ENCODE measurements at places on chromosomes 4 and X.

DNA sequence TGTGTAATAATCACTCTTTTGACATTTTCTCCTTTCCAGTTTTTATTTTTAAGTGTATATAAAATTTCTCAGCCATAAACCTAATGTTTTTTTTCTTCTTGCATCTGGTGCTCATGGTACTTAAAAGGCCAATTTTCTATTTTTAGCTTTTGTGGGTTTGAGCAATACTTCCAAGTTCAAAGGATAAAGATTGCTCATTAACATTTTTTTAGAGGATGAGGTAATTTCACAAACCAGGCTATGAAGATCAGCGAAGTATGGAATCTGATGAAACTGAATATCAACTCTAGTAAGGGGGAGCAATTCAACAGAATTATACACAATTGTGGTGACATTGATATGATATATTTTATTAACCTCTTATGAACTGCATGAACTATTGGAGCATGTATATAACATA lies 25.8 kb upstream of the KLHL34 start:
- DNase-seq = no peak

- DNase-seq = no peak
Observed at GRCh38 chr4:69970071-69970470, 4.5 kb upstream of the CSN2 start.

GRCh38 chr4:16029262-16029661 lies 54.6 kb downstream of the PROM1 start:
- DNase-seq = no peak

- DNase-seq = no peak
Observed at GRCh38 chr4:67292045-67292444, 253.3 kb downstream of the CENPC start.

- no peak for DNase-seq
Observed at GRCh38 chr4:122195718-122196117, 43.6 kb downstream of the BLTP1 start.

GRCh38 chr4:111943796-111944203 lies 201.5 kb upstream of the FAM241A start:
- no peak for DNase-seq

GRCh38 chrX:38066934-38067333 lies 60.6 kb downstream of the SYTL5 start:
- no peak for DNase-seq

- no peak for DNase-seq
Observed at GRCh38 chrX:130108647-130109428, 1.5 kb downstream of the ELF4 start.

- no peak for DNase-seq
Observed at GRCh38 chr4:4714331-4714730, 145.1 kb upstream of the MSX1 start.

GRCh38 chrX:119871599-119872395 lies at the start of the genes NDUFA1 and RNF113A:
Gene NDUFA1, plus strand, starts transcription at chrX:119871832. Its CDS starts 80 bp downstream, at chrX:119871912.
Gene RNF113A, minus strand, starts transcription at chrX:119871733. Its CDS starts 120 bp downstream, at chrX:119871613.
- DNase-seq = peak; percentile 85

- no peak for DNase-seq
Observed at GRCh38 chr4:183205709-183206108, 106.7 kb downstream of the WWC2 start.

DNA sequence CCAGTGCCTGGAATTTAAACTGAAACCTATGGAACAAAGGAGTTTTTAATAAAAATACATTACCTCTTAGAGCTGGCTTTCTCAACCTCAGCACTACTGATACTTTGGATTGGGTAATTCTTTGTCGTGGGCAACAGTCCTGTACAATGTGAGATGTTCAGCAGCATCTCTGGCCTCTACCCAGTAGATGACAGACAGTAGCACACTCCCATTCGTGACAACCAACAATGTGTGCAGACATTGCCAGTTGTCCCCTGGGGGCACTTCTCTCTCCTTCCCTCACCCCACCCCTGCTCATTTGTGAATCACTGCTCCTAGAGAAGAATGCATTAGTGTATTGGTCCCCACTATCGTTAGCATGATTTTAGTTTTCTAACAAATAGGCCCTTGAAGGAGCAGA lies 16.2 kb downstream of the GPAT3 start:
- no peak for DNase-seq

DNA sequence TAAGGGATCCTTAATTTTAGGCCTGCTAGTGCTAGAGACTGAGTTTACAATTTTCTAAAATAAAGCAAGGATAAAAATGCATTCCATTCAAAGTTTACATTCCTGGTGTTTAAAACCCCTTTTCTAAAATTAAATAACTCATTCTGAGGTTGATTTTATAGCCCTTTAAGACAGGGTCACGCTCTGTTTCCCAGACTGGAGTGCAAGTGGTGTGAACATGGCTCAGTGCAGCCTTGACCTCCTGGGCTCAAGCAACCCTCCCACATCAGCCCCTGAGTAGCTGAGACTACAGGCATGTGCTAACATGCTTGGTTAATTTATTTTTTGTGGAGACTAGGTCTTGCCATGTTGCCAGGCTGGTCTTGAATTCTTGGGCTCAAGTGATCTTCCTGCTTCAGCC lies 6.8 kb upstream of the CDKL2 start:
- no peak for DNase-seq

- no peak for DNase-seq
Observed at GRCh38 chrX:31165241-31166035, 93.6 kb upstream of the FTHL17 start.

DNA sequence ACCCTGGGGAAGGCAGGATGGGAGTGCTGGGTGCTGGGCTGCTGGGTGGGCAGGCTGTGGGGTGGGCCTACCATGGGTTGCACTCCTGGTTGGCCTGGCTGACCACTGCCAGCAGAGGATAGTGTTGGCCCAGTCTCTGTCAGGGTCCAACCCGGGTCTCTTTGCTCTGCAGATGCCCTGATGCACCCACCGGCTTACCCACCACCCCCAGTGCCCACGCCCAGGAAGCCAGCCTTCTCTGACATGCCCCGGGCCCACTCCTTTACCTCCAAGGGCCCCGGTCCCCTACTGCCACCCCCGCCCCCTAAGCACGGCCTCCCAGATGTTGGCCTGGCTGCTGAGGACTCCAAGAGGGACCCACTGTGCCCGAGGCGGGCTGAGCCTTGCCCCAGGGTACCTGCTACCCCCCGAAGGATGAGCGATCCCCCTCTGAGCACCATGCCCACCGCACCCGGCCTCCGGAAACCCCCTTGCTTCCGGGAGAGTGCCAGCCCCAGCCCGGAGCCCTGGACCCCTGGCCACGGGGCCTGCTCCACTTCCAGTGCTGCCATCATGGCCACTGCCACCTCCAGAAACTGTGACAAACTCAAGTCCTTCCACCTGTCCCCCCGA lies 14.2 kb upstream of the ADD1 start:
- DNase-seq = no peak

DNA sequence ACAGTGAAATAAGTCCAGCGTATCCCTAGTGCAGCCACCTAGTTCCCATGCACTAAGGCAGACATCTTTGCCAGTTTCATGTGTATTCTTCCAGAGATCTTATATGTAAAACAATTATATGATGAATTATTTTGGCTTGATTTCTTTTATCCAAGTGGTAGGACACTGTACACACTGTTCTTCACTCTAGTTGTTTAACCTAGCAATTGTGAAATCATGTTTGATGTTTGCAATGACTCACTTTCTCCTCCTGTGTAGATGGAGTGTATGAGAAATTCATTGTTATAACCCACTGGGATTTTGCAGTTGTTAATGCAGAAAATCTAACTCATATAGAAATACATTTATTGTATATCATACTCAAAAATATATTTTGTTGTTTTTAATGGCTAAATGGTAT lies 17.5 kb upstream of the TBC1D1 start:
- no peak for DNase-seq

DNA sequence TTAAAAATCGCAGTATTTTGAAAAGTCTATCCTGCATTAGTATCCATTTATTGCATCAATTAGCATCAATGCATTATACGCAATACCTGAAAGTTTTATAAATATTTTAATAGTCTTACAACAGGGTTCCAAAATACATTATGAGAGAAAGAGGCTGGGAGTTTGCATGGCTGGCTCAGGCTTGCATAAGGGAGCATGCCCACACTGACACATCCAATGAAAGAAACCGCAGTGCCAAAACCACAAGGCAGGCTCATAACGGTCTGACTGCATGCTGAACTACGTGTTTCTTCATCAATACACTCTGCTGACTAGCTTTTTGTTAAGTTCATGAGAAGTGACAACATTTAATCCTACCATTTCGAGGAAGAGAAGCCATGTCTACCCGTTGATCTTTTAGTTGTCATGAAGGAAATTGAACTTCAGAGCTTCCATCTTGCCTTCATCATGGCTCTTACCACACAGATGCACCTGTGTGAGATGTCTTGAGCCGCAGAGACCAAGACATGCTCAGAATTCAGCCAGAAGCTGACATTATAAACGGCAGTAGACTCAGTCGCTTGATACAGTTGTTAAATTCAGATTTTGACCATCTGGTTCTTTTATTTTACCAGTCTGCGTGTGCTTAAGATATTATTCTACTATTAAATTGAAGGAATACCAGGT lies 168.8 kb upstream of the FRG1 start:
- DNase-seq = no peak

DNA sequence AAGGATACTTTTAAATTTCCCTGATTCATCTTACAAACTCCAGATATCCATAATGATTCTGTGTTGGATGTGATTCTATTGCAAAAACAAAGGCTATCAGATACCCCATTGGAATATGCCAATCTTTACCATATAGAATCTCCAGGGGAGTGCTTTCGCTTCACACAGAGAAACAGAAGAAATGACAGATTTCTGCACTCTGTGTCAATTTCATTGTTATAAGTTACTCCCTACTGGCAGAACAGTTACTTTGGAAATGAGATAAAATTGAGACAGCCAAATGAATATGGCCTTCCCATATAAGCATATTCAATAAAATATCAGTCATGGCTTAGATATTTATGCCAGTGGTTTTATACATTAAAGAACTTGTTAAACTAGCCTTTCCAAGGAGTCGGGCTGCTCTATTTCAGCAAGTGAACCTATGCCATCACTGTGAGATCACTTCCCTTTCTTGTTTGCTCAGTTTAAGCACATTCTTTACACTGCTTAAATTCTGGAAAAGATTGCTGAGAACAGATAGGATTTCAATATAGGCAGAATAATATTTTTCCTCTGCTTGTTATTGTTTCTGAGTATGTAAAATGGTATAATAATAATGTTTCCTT lies 127.5 kb upstream of the ANXA10 start:
- DNase-seq = no peak

DNA sequence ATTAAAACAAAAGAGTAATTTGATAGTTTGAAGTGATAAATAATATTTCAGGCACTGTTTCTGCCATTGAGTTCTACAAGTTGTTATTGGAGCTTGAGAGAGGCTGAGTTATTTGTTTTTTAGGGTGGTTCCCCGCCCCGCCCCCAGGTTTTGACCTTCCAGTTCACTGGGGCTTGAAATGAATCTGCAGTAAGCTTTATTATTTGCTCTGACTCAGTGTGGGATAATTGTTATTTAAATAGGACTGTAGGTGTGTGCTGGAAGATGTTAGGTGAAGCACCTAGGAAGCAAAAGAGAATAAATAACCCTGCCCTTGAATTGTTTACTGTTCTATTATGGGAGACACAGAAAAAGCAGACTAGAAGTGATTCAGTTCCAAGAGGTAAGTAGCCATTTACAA lies 81.2 kb upstream of the KCNIP4 start:
- DNase-seq = no peak

- no peak for DNase-seq
Observed at GRCh38 chrX:7444967-7445366, 297.0 kb upstream of the PUDP start.

GRCh38 chr4:26507286-26507685 lies 17.0 kb upstream of the CCKAR start:
- DNase-seq = no peak

DNA sequence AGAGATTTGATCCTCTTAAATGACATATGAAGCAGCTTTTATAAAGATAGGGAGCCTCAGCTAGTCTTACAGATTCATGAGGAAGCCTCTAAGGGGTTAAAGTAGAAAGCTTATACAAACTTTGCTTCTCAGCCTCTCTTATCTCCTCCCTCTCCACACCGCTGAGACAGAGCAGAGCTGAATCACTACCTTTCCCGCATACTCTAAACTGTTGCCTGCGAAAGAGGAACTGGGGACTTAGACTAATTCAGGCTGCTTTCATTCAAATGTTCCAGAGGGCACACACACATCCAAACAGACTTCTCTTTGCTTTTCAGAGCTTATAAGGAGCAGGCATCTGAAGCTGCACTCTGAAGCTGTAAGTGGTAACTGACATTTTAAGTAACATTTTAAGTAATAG lies at the start of gene SERTM2:
Gene SERTM2, plus strand, starts transcription at position 169 of the 400 bp plus-strand sequence. CDS start 7,213 bp downstream, outside the sequence.
- no peak for DNase-seq

- no peak for DNase-seq
Observed at GRCh38 chr4:138408758-138409157, 166.6 kb upstream of the SLC7A11 start.

- DNase-seq = no peak
Observed at GRCh38 chr4:147985376-147985775, 253.5 kb downstream of the ARHGAP10 start.

GRCh38 chrX:152656890-152657289 lies 19.2 kb downstream of the GABRQ start:
- no peak for DNase-seq
